ENCODE measurements at places on chromosomes 5 and 9.

DNA sequence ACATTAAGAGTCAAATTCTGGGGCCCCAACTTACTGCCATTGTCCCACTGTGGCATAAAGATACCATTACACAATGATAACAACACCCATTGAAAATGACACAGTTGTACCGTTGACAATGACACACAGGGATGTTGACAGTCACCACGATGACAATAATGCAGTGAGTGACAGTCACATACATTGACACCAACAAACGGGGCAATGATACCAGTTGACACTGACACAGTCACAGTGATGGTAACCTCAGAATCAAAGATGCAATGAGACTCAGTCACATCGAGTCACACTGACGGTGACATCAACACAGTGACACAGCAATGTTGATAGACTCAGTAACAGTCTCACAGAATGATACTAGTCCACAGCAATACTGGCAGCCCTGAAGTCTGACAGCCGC, 16.9 kb downstream of the CNTFR start:
- DNase-seq: no peak

DNA sequence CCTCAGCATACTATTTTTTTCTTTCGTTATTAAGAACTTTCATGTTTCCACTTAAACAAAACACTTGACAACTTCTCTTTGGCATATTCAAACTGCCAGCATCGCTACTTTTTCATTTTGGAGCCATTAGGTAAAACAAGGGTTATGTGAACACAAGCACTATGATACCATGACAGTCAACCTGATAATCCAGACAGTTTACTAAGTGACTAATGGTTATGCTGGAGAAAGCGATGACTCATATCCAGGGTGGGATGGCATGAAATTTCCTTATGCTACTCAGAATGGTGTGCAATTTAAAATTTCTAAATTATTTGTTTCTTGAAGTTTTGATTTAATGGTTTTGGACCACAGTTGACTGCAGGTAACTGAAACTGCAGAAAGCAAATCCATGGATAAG, 29.9 kb upstream of the PRSS3 start:
- no peak for DNase-seq

DNA sequence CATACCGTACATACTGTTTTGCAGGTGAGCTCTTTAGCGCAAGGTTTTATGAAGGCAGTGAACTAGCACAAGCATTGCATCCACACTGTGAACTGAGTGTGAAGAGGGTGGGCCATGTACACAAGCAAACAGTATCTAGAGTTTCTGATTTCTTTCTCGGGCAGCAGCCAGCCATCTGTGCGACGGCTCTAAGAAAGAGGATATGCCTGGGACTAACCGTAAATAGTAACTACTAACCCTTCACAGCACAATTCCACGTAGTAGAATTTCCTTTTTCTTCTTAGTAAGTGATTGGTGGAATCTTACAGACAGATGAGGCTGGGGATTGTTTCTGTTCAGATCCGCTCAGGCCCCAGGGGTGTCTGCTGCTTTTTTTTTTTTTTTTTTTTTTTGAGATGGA, 89.0 kb downstream of the DRD1 start:
- no peak for DNase-seq

DNA sequence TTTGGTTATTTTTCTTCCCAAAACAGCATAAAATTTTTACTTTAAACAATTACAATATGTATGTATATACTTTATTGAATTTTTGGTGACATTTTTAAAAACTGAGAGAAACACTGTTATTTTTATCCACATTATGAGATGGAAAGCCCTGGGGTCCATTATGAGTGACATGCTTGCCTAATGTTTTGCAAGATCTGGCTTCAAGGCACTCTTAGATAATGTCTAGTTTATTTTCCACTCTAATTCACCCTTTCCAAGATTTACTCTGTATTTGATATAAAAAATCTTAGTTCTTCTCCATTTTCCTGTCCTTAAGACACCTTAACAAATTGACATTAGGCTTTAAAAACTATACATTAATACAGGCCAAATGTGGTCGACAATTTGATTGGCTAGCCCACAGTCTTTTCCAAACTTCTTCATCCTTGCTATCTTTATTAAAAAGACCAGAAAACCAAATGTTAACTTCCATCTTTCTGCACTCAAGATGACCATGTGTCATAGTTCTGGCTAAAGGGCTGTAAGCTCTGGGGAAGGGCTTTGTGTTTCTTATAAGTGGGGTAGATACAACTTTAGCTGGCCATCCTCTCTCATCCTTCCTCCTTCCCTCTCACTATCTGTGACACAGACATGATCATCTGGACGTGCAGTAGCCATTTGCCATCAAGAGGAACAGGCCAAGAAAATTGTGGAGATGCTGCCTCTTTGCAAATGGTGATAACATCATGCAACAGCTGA, 561.1 kb downstream of the PDE4D start:
- DNase-seq: no peak

GRCh38 chr5:113123618-113124017, 147.0 kb downstream of the DCP2 start:
- no peak for DNase-seq

DNA sequence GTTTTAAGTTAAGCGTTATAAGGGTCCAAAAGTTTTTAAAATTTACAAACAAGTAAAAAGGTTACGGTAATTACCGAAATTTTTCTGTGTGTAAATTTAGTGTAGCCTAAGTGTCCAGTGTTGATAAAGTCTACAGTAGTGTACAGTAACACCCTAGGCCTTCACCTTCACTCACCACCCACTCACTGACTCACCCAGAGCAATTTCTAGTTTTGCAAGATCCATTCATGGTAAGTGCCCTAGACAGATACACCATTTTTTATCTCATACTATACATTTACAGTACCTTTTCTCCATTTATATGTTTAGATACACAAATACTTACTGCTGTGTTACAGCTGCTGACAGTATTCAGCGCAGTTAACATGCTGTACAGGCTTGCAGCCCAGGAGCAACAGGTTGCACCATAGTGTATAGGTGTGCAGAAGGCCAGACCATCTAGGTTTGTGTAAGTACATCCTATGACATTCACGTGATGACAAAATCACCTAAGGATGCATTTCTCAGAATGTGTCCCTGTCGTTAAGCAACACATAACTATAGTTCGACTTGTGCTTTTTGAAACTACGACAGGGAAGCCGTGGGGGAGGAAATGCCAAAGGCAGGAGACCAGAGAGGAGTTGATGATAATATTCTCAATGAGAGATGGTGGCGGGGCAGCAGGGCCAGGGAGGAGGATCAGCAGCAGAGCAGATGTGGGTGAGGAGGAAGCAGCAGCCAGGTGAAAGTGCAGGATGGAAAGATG, 48.6 kb downstream of the PSMB7 start:
- no peak for DNase-seq

GRCh38 chr5:31086839-31087415, 106.6 kb upstream of the CDH6 start:
- DNase-seq: no peak

- DNase-seq: no peak
These were observed 316.8 kb downstream of the BRINP1 start for GRCh38 chr9:119052339-119053030.

GRCh38 chr5:78644741-78645300, 3.8 kb downstream of the LHFPL2 start:
- no peak for DNase-seq

GRCh38 chr9:126833710-126834345, 26.6 kb upstream of the ZBTB34 start:
- DNase-seq: no peak

DNA sequence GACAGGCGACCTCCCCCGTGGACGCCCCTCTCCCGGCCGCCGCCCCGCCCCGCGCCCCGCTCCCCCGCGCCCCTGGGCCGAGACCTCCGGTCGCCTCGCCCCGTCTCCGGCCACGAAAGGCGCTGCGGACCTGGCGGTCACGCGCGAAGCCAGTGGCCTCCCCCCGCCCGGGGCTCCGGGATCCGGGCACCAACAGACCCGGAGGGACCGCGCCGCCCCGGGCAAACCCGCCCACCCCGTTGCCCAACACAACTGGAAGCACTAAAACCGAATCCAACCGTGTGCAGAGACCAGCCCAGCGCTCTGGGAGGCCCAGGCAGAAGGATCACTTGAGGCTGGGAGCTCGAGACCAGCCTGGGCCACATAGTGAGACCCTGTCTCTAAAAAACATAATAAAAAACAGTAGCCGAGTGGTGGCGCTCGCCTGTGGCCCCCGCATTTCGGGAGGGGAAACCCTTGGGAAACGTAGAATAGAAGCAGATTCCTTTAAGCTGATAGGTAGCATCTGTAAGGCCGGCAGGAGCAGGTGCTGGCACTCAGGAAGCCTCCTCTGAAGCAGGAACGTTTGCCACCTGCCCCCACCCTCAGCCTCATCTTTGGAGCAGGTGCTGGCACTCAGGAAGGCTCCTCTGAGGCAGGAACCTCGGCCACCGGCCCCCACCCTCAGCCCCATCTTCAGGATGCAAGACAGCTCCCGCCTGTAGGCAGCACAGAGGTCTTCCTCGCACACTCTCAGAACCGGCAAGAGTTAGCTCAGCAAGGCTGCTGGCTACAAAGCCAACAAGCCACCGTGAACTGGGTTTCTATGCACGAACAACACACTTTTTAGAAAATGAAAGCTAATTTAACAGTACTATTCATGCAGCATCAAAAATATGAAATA, 4.6 kb upstream of the SLC9A3 start:
- DNase-seq: no peak

DNA sequence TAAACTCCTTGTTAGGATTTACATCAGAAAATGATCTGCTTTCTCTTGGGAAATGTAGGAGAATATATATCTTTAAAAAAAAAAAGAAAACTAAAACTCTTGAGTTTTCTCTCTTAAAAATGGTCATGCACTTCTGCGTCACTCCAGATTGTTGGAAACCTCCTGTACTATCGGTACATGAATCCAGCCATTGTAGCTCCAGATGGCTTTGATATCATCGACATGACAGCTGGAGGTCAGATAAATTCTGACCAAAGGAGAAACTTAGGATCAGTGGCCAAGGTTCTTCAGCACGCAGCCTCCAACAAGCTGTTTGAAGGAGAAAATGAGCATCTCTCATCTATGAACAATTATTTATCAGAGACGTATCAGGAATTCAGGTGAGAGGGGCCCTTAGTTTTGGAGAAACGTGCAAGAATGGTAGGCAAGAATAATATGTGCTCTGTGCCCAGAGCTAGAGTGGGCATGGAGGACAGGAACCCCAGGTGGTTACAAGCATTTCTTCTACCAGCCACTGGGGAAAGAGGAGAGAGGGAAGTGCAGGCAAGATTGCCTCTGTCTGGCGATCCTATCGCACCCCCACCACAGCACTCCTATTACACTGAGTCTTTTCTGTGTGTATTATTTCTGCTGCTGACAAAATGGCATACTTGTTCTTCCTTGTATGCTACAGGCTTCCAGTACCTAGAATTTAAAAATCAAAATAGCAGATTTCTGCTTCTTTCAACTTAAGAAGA, 41.4 kb upstream of the F2R start:
- DNase-seq: no peak

GRCh38 chr5:76938177-76938576, 14.7 kb upstream of the CRHBP start:
- no peak for DNase-seq

GRCh38 chr5:125659316-125660023, 763.7 kb upstream of the GRAMD2B start:
- DNase-seq: no peak

DNA sequence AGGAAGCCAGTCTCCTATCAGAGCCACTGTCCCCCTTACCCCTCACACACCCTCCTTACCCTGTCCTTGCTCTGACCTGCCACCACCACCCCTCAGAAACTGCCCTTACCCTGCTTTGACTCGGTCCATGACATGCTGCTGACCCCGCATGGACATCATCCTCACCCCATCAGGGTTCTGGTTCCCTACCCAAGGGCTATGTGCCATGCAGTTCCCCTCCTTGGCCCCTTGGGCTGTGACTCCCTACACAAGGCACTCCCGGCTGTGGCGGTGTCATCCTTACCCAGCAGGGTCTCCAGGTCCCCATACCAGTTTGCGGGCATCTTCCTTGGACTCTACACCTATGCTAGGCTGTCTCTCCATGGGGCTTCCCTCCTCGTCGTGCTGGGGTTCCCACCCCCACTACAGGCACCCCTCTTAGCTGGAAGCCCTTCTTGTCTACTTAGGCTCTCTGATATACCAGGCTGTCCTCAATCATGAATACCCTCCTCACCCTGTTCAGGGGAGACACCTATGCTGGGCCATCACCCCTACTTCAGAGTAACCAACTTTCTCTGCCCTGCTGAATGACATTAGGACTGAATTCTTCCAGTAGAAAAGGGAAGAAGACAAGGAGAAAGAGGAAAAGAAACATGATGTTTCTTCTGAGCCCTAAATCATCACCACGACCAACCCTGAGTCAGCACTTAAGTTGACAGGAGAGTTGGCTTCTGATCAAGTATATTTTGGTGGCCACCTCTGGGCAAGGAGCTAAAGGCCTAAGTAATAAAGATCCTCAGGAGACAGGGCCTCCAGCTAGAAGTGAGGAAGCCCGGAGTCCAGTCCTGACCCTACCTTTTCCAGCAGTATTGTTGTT, 115.2 kb downstream of the GCNT1 start:
- DNase-seq: no peak

GRCh38 chr5:108168915-108169314, 213.0 kb downstream of the FBXL17 start:
- no peak for DNase-seq

- DNase-seq: no peak
These were observed 185.4 kb downstream of the TTC39B start for GRCh38 chr9:15121630-15122029.

DNA sequence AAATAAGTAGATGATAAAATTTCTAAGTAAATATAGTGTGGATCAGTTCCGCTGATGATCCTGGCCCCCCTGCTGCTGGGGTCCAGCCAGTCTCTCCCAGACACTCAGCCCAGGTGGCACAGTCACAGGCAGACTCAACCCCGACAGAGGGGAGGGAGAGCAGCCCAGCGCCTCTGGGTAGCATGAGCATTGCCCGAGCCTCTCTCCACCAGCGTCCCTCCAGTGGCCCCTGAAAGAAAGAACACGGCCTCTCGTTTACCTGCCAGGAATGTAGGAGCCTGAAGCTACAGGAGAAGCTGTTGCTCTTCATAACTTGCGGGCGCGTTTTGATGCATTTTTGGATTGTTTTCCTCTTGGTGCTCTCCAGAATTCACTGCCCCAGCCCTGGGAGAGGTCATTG, 68.8 kb upstream of the ICE1 start:
- no peak for DNase-seq

DNA sequence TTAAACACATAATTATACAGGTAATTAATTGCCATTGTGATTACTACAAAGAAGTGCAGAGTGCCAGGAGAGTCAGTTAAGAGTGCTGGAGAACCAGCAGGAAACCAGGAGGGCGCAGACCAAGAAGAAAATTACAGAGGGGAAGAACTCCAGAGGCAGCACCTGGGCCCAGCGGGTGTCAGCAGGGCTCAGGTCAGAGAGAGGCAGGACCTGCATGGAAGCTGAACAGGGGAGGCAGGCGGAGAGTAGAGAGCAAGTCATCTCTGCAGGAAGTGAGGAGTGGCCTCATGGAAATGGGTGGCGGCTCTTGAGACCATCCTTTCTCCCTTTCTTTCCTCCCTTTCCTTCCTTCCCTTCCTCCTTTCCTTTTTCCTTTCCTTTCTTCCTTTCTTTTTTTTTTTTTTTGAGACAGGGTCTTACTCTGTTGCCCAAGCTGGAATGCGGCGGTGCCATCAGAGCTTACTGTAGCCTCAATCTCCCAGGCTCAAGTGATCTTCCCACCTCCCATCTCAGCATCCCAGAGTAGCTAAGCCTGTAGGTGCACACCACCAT, 4.0 kb upstream of the ZBTB34 start:
- no peak for DNase-seq

Data from activated CD4-positive, CD25-positive, alpha-beta regulatory T cell (primary cell).